ENCODE measurements at places on chromosomes 2 and 18.

- no peak for DNase-seq
Observed at GRCh38 chr2:219728991-219729487, 101.6 kb downstream of the SLC4A3 start.

GRCh38 chr2:193841384-193842150 lies 1646.8 kb upstream of the TMEFF2 start:
- DNase-seq, result no peak

- DNase-seq, result no peak
Observed at GRCh38 chr2:33222309-33222708, 254.1 kb upstream of the RASGRP3 start.

GRCh38 chr18:5973099-5973498 lies 77.8 kb upstream of the TMEM200C start:
- DNase-seq, result no peak

DNA sequence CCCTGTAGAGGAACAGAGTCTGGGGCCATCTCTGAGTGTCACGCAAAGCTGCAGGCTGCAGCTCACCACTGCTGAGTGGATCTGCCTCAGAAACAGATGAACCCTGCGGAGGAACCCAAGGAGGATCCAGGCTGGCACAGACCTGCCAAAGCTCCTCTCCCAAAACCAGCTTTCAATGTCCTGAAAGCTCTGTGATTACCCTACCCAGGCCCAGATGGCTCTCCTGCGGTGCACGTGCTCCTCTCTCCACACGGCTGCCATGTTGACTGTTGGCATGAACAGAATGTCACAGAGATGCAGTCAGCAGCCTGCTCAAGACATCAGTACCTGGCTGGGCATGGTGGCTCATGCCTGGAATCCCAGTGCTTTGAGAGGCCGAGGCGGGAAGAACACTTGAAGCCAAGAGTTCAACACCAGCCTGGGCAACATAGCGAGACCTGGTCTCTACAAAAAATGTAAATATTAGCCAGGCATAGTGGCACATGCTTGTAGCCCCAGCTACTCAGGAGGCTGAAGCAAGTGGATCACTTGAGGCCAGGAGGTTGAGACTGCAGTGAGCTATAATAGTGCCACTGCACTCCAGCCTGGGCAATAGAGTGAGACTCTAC lies 216.8 kb downstream of the MGAT5 start:
- no peak for DNase-seq

GRCh38 chr2:225457482-225457881 lies 58.0 kb downstream of the NYAP2 start:
- no peak for DNase-seq

DNA sequence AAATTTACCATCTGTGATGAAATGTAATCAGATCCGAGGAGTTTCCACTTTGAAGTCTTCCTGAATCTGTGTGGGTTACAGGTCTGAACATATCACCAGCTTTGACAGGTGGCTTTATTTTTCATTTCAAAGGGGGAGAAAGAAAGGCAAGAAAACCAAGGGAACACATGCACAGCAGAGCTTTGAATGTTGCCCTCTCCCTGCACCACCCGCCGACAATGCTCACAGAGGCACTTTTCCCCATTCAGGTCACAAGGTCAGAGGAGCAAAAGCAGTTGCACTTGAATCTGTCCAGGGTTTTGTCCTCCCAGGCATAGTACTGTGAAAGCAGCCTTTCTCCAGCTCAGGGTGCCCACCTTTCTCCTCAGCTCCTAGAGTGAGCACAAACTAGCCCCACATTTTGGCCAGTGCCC lies 130.2 kb downstream of the OSR1 start:
- no peak for DNase-seq

GRCh38 chr2:98459496-98460175 lies 15.0 kb downstream of the INPP4A start:
- DNase-seq, result no peak

GRCh38 chr2:126973745-126974144 lies 75.1 kb downstream of the TEX51 start:
- DNase-seq, result no peak

- no peak for DNase-seq
Observed at GRCh38 chr2:235564066-235564465, 70.2 kb downstream of the AGAP1 start.

DNA sequence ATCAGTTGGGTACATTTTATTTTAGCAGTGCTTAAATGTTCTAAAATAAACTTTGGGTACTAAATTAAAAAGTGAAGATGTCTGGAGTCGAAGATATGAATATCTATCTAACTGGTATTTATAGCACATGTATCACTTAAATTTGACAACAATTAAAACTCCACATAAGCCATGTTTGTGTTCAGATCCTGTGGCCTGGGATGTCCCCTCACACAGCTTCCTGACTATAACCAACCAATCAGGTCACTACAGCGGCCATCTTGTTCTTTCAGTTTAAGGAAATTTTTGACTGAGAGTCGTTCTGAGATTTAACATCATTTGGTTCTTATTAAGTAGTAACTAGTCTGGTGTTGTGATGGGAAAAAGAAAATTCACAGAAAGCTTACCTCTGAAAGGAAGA lies 170.7 kb upstream of the NRP2 start:
- no peak for DNase-seq

DNA sequence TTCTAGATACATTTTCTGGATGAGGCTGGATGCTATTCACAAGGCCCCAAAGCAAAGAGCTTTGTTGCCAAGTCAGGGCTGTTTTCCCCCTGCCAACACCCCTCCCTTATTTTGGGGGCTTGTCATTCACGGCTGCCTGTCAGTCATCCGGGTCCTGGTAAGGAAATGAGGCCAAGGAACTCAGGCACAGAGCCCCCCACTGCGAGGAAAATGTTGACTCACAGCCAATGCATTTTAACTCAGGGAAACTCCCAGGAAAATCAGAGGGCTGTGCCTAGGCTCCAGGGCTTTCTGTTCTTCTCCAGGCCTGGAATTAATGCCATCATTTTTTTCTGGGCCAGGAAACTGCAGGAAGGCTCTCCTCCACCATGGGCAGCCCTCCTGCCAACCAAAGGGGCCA lies 241.1 kb downstream of the SMAD2 start:
- DNase-seq, result no peak

GRCh38 chr2:36246320-36246990 lies 109.1 kb upstream of the CRIM1 start:
- no peak for DNase-seq

GRCh38 chr2:201906777-201907562 lies 100.6 kb downstream of the CDK15 start:
- no peak for DNase-seq

- DNase-seq, result no peak
Observed at GRCh38 chr2:146931109-146931508, 913.7 kb upstream of the ACVR2A start.

DNA sequence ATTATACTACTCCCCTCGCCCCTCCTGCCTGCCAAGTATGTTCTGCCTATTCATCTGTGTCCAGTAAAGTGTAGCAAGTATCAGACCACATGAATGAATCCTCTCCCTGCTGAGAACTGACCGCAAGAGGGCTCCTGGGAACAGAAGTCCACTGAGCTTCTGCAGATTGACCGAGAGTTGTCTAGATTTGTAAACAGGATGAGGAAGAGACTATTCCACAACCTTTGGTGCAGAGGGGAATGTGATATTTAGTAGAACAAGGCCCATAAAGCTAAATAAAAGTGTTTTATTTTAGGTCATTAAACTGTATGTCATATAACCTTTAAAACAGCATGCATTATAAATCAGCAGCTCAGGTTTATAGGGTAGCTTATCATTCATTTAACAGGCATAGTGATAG lies 377.0 kb downstream of the DCC start:
- DNase-seq, result no peak

DNA sequence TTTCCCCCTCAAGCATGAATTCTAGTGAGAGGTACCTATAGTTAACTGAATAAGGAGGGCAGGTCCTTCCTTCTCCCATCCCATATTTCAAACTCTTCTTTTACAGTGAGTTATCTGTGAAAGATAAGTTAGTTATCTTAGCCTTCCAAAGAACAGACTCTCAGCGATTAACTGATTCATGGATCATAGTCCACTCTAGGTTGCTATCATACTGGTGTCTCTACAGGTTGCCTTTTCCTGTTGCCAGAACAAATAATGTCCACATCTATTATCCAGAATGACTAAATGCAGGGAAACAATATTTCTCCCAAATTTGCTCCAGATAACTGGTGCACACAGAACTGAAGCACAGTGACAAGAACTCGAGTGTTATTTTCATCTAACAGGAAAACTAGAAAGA lies 68.3 kb downstream of the MEP1B start:
- DNase-seq, result no peak

DNA sequence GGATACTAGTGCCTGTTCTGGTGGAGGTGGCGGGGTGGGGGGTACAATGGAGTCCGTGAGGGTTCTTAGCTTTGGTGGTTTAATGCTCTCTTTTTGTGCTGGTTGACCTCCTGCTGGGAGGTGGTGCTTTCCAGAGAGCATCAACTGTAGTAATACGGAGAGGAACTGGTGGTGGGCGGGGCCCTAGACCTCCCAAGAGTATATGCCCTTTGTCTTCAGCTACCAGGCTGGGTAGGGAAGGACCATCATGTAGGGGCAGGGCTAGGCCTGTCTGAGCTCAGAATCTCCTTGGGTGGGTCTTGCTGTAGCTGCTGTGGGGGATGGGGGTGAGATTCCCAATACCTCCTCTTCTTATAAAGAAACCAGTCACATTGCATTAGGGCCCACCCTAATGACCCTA lies 27.1 kb downstream of the CAMKMT start:
- no peak for DNase-seq

GRCh38 chr2:143803936-143804335 lies 674.7 kb downstream of the ARHGAP15 start:
- DNase-seq, result no peak

GRCh38 chr18:78407466-78407844 lies 572.2 kb upstream of the SALL3 start:
- DNase-seq, result no peak

GRCh38 chr18:65133610-65134009 lies 617.2 kb upstream of the CDH7 start:
- no peak for DNase-seq
